ENCODE measurements at places on chromosomes 4 and X.

DNA sequence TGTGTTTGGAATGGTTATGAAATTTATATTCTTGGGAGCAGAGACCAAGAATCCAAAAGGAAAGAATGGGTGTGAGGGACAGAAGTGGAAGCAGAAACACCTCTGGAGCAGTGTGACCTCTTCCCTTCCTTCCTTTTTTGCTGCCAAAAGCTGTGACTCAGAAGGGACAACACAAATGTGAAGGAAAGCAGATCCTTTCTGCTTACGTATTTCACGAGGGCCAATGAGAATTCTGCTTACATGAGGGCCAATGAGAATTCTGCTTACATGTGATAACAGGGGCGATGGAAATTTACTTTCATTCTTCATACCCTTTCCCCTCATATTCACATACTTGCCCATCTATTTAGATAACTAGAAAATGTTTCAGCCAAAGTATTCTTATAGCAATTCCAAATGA, 404.6 kb downstream of the PRDM5 start:
- no peak for DNase-seq

DNA sequence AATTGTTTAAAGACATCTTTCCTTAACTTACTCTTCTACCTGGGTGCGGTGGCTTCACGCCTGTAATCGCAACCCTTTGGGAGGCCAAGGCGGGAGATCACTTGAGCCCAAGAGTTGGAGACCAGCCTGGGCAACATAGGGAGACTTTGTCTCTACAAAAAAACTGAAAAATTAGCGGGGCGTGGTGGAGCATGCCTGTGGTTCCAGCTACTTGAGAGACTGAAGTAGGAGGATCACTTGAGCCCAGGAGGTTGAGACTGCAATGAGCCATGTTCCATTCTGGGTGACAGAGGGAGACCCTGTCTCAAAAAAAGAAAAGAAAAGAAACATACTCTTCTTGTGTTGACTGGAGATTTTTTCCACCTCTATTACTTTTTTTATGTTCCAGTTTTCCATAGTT, 181.9 kb downstream of the RAPGEF2 start:
- DNase-seq, result no peak

- no peak for DNase-seq
These were observed 4.0 kb downstream of the PRPS1 start for GRCh38 chrX:107632346-107632745.

GRCh38 chr4:8308856-8309771, 39.6 kb downstream of the HTRA3 start:
- DNase-seq, result no peak

DNA sequence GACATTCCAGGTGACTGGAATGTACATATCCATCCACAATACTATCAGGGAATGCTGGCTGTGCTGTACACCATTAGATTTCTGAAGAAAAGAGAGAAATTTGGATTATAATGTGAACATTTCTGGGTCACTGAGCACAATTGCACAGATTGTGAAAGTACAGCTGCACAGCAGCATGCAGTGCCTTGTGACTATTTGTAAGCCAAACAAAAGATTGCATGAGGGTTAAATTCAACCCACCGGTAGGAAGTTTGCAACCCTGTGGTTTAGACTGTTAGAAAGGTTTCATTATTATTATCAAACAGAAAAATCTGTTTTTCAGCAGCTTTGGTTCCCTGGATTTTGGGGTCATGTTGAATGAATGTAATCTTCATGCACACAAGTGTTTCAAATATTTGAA, 24.5 kb downstream of the DDIT4L start:
- DNase-seq, result no peak

GRCh38 chr4:164442180-164442579, 311.8 kb upstream of the SMIM31 start:
- no peak for DNase-seq

GRCh38 chr4:189779281-189779980, 161.2 kb upstream of the FRG1 start:
- DNase-seq, result no peak

- no peak for DNase-seq
These were observed 121.5 kb downstream of the PPEF1 start for GRCh38 chrX:18828832-18829404.

DNA sequence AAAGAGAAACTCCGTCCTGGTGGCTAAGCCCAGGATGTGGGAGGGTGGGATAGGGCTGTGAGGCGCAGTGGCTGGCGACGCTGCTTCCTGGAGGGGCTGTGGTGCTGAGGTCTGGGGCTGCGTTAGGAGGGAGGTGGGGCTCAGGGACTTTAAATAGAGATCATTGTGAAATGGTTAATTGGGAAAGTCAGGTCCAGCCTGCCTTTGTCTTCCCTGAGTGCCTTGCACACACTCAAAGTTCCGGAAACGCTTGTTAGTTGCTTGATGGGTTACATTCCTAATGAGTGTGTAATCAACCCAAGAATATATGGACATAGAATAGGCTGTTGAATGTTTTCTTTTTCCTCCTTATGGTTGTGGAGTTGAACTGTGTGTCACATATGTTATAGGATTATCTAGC, 55.7 kb upstream of the CLDN34 start:
- no peak for DNase-seq

DNA sequence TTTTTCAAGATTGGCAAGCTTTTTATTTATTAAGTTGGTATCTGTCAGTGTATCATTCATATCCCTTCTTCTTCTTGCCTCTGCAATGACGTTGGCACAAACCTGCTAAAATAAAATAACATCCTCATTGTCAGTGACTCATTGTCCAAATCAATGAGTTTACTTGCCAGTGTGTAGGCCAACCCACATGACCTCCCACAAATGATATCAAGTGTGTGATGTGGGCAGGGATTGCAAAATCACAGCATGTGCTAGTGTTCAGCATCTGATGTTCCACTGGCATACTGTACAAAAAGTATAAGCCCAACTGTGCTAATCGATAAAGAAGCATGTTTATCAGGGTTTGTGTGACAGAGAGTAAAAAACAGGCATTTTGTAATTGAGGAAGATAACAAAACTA, 25.5 kb downstream of the GPAT3 start:
- DNase-seq, result no peak

GRCh38 chrX:43165343-43165920, 387.5 kb upstream of the PPP1R2C start:
- DNase-seq, result no peak

- no peak for DNase-seq
These were observed 141.6 kb downstream of the ZNF518B start for GRCh38 chr4:10315638-10316037.

GRCh38 chr4:80161413-80162058, 35.8 kb upstream of the PRDM8 start:
- no peak for DNase-seq

DNA sequence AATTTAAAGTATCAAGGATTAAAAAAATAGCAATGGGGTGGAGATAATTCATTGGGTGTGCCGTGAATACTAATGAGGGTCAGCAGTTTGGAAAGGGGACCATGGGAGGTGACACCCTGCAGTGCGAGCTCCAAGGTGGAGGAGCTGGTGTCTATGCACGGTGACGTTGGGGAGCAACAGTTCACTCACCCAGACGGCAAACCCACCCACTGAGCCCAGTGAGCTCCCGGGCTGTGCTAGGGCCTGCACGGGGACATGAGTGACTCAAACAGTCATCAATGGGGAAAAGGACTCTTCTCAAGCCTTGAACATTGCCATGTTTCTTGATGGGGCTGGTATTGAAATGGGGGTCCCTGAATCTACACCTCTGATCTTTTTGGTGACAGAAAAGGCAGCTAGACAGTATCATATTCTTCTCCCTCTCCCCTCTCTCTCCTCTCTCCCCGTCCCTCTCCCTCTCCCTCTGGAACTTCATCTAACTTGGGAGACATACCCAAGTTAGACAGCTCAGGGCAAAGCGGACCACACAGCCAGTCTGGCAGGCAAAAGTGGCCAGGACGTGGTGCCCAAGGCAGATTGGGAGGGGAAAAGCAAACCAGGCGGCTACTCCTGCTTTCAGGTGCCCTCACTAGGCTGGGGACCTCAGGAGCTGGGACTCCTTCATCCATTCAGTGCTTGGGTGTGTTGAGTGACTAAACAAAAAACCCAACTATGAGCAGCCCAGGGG, 26.3 kb upstream of the PPP2R2C start:
- DNase-seq, result no peak

DNA sequence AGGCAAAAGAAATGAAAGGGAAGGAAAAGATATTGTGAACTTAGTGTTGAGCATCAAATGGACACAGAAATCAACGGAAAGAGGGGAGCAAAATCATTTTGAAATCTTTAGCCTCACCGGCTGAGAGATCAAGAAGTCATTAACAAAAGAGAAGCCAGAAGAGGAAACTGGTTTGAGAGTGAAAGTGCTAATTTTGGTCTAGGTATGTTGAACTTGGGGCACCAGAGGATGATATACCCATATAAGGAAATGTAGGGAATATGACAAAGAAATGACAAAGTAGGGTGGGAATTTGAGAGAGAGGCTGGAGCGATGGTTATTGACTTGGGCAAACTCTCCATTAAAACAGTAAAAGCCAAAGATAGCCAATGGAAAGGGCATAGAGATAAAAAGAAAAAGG, 183.4 kb upstream of the ATOH1 start:
- no peak for DNase-seq

GRCh38 chrX:93874554-93874953, 200.5 kb downstream of the FAM133A start:
- DNase-seq, result no peak

DNA sequence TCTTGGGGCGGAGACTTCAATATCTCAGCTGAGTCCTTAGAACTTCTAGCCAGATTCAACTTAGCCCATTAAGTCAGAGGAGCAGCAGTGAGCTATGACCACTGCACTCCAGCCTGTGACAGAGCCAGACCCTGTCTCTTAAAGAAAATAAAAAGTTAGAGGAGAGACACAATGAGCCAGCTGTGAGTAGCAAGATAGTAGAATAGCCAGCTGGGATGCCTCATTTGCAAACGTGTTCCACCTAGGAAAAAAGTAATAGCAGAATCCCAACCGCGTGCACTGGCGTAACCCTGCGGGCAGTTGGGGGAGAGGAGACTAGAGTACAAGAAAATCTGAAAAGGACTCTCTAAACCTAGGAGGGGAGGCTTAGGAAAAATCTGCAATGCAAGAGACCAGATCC, 133.2 kb upstream of the ANXA3 start:
- DNase-seq, result no peak

DNA sequence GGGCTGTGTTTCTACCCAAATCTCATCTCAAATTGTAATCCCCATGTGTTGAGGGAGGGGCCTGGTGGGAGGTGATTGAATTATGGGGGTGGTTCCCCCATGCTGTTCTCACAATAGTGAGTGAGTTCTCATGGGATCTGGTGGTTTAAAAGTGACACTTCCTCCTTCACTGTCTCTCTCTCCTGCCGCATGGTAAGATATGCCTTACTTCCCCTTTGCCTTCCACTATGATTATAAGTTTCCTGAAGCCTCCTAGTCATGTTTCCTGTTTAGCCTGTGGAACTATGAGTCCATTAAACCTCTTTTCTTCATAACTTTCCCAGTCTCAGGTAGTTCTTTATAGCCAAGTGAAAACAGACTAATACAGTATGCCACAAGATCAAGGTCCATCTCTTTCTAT, 70.0 kb upstream of the MSX1 start:
- DNase-seq, result no peak

DNA sequence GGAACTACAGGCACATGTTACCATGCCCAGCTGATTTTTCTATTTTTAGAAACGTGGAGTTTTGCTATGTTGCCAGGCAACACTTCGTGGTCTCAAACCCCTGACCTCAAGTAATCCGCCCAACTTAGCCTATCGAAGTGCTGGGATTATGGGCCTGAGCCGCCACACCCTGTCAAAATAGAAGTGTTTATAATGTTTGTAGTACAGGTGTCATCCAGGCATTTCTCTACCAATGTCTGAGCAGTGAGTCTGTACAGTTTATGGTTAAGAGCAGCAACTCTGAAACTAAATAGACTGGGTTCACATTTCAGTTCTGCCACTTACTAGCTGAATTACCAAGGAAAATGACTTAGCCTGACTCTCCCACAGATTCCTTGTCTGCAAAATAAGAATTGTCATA, 460.4 kb upstream of the GALNT7 start:
- no peak for DNase-seq

DNA sequence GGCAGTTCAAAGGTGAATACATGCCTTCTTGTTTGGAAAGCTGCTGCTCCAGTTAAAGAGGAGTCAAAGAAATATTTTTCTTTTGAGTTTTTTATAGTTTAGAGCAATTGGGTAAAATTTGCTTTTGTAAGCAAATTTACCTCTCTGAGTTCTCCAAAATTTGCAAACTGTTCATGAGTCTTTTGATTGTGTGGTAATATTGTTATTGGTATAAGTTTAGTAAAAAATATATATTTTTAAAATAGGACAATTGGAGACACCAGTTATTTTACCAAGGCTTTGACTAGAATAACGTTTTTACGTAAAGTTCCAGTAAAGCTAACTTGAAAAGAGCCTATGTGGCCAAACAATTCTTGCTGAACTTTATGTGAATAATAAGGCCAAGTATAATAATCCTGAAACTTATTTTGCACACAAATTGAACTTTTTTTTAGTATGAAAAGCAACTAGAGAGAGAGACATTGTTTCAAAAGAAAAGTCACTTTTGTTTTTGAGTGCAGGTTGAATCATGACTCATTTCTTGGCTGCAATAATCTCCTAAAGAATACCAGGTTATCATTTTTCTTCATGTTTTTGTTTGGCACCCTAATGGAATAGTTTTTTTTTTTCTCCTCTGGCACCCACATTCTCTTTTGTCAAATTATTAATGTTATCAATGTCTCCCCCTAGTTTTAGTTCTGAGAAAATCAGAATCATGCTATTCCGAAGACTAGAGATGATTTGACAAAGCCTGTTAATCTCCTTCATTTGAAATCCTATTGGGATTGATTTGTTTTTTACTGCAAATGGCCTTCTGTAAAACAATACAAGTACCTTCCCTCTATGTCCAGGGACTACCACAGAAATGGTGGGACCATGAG, 57.1 kb downstream of the UGT2B10 start:
- DNase-seq, result no peak

- no peak for DNase-seq
These were observed 45.1 kb downstream of the OR13H1 start for GRCh38 chrX:131588995-131589394.

DNA sequence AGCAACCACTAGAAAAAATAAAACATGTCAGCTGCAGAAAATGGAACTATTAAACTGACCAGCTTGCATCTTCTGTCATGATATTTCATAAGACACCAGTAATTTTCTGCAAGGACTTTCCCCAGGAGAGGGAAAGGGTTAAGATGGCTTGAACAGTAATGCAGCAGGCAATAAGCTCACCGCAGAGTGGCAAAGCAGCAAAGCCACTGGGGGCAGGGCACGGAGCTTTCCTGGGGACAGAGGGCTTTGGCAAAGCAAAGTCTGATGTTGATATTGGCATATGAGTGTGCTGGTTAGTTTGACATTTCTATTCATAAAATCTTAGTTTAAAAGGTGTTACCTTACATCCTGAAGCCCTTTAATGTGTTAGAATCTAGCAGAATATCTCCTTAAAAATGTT, 55.1 kb upstream of the NAP1L5 start:
- no peak for DNase-seq

GRCh38 chr4:114208574-114209151, 229.2 kb upstream of the ARSJ start:
- no peak for DNase-seq

DNA sequence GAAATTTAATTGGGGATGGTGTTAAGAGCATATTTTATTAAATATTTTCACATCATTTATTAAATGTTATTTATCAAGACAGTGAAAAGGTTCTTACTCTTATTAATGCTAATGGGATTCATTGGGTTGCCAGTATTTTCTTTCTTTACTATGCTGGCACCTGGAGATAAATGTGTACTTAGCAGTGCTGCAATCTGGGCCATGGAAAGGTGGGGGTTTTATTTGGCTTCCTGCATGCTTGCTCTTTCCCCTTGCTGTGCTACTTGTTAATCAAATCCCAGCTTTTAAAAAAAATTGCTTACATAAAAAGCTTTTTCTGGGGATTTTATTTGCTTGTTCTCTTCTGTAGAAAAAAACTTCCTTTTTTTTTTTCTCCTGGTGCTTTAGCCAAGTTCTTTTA, 48.3 kb downstream of the ZAR1 start:
- no peak for DNase-seq
